ENCODE measurements at places on chromosomes 12 and 14.

GRCh38 chr14:36221112-36221511, 44.6 kb upstream of the PTCSC3 start:
- no peak for DNase-seq

DNA sequence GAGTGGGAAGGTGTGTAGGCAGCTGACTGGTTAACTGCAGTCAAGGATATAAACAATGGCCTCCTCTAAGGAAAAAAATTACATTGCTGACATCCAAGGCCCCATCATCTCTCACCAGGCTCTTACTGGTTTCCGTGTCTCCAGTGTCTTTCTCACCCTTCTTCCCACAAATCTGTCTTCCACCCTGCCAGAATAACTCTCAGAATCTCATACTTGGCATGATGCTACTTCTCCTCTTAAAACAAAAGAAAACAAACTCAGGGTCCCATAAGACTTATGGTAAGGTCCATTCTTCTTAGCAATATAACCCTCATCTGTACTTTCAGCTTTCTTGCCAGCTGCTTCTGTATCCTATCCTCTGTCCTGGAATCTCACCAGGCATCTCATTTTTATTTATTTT, 68.9 kb downstream of the SUSD6 start:
- DNase-seq: no peak

DNA sequence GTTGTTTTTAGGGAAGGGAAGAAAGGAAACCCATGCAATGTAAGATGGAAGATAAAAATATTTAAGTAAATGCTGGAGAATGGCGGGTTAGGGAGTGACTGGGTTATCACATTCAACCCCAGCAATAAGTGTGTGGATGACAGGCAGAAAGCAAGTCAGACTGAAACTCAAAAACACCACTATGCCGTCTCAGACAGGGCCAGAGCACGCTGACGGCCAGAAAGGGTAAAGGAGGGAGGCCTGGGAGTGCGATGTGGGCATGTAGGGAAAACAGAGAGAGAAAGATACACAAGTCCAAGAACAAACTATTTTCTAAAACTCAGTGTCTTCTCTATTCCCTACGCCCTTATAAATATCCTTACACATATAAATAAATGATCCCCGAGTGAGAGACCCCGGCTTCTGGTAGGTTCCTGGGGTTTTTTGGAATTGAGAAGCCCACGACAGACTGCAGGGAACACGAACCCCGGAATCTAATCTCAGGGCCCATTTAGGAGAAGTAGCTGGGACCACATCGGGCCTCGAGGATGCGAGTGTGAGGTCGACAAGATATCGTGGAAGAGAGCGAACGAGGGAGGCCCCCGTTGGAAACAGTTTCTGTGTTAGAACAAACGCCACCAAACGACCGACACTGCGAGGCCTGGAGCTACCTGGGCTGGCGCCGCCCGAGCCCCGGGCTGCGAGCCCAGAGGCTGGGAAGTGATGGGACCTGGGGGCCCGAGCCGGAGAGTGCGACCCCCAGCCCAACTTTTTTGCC, 735 bp upstream of the OTX2 start:
- no peak for DNase-seq

DNA sequence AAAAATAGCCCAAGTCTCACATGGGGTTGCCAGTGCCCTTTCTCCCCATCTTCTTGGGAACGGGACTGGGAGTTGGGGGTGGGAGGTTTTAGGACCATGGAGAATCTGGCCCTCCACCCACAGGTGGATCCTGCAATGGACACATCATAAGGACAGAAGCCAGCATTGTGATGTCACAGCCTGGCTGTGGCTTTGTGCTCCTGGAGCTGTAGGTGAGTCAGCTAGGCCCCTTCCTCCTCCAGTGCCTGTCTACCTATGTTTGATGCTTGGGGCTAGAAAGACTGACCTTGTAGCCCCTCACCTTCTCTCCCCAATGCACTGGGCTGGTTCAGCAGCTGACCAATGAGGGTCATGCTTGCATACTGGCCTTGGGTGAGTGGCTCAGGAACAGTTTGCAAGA, at the start of gene CCDC197:
CCDC197 (plus strand) TSS at position 220 of the 400 bp plus-strand sequence. CDS start 831 bp downstream, outside the sequence.
- no peak for DNase-seq

DNA sequence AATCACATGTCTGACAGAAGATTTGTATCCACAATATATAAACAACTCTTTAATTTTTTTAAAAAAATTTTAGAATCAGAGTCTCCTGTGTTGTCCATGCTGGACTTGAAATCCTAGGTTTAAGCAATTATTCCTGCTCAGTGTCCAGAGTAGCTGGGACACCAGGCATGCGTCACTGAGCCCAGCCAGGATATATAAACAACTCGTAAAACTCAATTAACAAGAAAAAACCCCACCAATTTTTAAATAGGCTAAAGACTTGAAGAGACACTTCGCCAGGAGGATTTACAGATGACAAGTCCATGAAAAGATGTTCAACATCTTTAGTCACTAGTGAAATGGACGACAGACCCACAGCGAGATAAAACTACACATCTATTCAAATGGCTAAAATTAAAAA, 2.0 kb upstream of the SCN8A start:
- no peak for DNase-seq

DNA sequence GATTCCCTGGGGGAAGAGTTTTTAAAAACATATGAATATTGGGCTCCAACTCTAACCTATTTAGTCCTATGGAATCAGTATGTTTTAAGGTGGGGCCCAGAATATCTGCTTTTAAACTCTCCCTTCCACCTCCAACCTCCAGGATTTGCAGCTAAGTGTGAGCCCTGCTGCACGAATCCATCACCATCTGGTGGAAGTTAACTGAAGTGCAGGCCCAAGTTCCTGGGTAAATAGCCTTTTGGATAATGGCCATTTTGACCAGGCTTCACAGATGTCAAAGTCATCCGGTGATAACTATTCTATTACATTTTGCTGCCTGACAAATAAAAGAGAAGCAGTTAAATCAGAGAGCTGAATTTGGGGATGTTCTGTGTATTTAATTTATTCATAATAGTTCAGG, 58.1 kb upstream of the RMST start:
- DNase-seq: no peak

DNA sequence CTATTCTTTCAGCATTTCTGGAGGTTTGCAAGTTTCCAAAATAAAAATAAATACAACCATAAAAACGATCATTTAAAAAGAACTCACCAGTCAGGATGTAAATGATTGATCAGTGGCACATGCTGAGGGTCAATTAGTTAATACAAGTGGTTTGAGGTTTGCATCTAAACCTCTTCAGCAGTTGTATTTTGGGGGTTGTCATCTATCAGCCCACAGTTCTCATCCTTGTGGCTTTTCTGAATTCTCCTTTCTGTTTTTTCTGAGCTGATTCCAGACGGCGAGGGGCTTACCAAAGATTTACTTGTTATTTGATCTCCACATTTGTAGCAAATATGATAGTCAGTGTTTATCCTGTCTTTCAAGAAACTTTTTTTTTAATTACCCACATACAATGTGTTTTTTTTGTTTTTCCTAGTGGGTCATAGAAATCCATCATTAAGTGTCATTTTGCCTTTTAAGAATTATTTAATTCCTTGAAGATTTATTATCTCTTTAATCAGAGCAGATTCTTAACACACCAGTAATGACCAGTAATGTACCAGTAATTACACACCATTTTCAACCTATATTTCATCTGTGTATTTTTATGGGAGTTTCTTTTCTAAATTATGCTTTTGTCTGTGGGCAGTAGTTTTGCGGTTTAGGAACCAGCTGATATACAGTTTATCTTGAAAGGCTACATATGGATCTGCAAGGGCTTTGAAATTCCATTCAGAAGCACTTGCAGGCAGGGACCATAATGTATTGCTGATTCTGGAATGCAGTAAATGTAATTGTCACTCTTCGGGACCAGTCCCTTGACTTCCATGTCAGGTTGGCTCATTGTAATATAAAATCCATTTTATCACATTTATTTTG, 56.3 kb upstream of the DAAM1 start:
- no peak for DNase-seq

GRCh38 chr14:71130491-71131179, 223.4 kb downstream of the PCNX1 start:
- no peak for DNase-seq

DNA sequence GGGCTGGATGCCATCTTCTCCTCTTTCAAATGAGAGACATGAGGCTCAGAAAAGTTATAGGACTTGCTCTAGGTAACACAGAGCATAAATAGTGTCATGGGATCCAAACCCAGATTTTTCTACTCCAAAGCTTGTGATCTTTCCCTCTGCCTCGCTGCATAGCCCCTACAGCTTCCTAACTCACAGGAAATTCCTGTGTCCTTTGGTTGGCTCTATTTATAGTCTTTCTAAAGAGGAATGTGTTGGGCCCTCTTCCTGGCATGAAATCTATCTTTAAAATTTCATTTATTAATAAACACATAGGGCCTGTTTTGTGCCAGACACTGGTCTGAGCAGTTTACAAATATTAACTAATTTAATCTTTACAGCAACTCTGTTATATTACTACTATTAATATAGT, 9.8 kb upstream of the KCNA5 start:
- DNase-seq: no peak

GRCh38 chr12:110256780-110257431, 24.1 kb upstream of the ATP2A2 start:
- no peak for DNase-seq

DNA sequence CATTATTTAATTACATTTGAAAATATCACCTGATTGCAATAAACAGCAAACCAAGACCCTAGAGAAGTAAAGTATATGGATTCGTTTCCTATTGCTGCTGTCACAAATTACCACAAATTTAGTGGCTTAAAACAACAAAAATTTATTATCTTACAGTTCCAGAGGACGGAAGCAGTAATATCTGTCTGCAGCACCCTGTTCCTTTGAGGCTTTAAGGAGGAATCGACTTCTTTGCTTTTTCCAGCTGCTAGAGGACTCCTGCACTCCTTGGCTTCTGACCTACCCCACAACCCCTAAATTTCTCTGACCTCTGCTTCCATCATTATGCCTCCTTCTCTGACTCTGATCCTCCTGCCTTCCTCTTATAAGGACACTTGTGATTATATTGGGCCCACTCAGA, 23.8 kb upstream of the PPM1A start:
- no peak for DNase-seq

DNA sequence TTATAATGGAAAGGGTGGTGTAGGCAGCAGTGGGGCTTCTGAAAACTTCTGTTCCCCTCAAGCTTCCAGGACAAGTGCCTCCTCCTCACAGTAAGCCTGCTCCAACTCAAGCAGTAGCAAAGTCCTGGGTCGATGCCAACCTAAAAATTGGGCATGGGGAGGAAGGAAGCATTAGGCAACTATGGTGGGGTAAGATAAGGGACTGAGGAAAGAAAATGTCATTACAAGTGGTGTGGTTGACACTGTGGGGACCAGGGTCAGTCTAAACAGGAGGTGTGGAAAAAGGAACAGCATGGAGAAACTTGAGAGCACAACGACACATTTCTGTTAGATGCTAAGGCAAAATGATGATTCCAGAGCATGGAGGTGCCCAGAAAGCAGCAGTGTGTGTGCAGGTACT, 34.9 kb downstream of the WIF1 start:
- no peak for DNase-seq

DNA sequence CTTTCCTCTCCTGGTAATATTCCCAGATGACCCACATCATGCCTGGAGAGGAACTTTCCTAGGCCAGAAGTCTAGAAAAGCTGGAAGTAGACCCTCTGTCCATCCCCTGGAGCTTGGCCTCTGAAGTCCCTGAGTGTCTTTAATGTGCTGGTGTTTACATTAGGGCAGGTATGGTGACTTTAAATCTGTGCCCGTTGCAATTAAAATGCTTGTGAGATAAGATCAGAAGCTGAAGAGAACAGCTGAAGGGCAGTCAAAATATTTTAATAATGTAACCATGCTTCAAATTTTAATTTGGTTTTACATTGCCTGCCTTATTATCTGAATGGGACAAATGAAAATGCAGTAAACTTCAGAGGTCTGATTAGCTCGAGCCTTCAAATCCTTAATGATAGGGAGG, 1022.5 kb downstream of the BCL11B start:
- no peak for DNase-seq

DNA sequence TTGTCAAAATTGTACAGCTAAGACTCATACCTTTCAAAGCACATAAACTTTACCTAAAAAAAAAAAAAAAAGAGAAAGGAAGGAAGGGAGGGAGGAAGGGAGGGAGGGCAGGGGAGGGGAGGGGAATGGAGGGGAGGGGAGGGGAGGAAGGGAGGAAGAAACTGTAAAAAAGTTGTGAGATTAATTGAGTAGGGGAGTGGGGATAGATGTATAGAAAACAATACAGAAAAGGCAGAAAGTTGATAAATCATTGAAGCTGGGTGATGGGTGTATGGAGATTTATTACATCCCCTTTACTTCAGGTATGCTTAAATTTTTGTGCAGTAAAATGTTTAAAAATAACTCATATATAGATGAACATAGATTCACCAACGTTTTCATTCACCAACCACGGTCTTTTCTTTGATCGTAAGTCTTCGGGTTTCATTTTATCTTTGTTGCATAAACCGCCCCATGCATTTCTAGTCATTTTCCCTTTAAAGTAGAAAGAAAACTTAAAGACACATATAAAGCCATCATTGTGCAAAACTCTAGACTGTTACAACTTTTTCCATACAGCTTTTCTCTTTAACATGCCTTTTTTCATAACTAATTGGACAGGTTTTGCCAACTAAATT, 191.2 kb upstream of the KRR1 start:
- no peak for DNase-seq

GRCh38 chr12:68506619-68507018, 104.1 kb upstream of the RAP1B start:
- no peak for DNase-seq

DNA sequence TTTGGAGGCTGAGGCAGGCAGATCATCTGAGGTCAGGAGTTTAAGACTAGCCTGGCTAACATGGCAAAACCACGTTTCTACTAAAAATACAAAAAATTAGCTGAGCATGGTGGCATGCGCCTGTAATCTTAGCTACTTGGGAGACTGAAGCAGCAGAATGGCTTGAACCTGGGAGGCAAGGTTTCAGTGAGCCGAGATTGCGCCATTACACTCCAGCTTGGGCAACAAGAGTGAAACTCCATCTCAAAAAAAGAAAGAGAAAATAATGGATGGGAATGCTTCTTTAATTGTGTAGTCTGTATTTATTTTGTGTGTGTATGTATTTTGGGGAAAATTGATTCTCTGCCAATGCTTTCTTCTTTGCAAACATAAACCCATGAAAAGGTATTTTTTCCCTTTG, 32.5 kb downstream of the SRGAP1 start:
- no peak for DNase-seq

- DNase-seq: peak; percentile 3
These were observed 55.8 kb downstream of the SRRM4 start for GRCh38 chr12:119036878-119037825.
